ENCODE measurements at places on chromosomes 12 and 14.

- DNase-seq, result peak; percentile 22
These were observed 33.9 kb downstream of the MIA2 start for GRCh38 chr14:39267608-39268005.

- DNase-seq, result no peak
These were observed 620 bp downstream of the C1S start for GRCh38 chr12:7061138-7061537.

GRCh38 chr12:99911967-99912366 lies 72.8 kb downstream of the ANKS1B start:
- no peak for DNase-seq

- DNase-seq, result peak; percentile 58
These were observed 8.4 kb downstream of the PAPLN start for GRCh38 chr14:73245480-73246325.

DNA sequence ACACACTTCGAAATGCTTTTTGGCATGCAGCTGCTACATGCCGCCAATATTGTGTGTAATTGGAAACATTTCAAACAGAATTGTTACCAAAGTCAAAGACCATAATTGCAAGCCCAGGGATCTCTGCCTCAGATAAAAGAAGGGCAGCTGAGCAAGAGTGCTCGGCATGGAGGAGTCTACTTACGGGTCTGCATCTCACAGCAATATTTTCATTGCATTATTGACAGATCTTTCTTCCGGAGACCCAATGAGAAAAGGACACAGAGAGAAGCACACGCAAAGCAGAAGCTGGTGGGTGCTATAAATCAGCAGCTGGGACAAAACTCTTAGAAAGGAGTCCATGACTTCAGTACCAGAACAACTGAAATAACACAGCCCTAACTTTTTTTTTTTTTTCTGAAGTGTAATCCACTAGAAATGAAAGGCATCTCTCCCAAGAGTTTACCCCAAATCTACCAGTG lies 4.9 kb downstream of the PRICKLE1 start:
- DNase-seq, result no peak

GRCh38 chr12:80412343-80412953 lies 31.6 kb upstream of the PTPRQ start:
- peak; percentile 48 for DNase-seq

- no peak for DNase-seq
These were observed 353.6 kb upstream of the SFSWAP start for GRCh38 chr12:131357185-131357747.

- DNase-seq, result peak; percentile 44
These were observed 14.6 kb downstream of the C14orf132 start for GRCh38 chr14:96053600-96054381.

DNA sequence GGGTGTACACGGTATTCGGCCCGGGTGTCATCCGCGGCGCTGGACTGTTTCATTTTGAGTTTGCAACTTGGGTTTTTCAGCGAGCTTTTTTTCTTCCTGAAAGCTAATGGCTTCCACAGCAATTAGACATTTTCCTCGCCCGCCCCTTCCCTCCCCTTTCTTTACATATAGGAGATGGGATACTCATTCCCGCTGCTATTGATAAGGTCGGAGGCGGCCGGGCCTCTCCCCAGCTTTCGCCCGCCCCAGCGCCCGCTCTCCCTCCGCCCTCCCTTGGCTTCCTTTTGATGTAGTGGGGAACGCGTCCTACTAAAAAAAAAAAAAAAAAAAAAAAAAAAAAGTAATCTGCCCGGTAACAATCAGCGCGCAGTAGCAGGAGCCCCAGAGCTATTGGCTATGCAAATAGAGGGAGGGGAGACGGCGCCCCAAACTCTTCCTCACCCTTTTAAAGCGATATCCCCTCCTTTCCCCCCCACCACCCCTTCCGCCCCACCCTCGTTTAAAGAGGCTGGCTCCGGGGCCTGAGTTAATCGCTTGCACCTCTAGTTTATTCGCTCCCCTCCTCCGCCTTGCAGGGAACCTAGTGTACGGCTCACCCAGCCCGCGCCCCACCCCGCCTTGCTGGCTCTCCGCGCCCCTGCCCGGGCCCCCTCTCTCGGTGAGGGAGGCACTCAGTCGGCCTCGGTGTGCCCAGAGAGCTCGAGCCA lies 1.7 kb upstream of the CCND2 start:
- DNase-seq, result no peak

DNA sequence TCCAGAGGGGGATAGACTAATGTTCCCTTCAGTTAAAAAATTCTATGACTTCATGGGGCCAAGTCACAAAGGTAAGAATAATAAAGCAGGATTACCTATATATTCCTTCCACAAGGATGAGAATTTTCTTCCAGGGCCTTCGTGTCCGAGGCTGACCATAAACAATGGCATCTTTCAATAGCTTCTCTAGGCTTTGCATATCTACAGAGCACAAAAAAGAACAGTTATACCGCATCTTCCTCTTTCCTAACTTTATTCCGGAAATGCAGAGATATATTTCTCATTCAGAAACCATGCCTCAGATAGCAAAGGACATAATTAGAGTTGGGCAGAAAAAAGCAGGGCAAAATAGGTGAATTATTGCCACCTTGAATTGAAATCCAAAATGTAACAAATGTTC lies 58.3 kb upstream of the ISM2 start:
- DNase-seq, result no peak

DNA sequence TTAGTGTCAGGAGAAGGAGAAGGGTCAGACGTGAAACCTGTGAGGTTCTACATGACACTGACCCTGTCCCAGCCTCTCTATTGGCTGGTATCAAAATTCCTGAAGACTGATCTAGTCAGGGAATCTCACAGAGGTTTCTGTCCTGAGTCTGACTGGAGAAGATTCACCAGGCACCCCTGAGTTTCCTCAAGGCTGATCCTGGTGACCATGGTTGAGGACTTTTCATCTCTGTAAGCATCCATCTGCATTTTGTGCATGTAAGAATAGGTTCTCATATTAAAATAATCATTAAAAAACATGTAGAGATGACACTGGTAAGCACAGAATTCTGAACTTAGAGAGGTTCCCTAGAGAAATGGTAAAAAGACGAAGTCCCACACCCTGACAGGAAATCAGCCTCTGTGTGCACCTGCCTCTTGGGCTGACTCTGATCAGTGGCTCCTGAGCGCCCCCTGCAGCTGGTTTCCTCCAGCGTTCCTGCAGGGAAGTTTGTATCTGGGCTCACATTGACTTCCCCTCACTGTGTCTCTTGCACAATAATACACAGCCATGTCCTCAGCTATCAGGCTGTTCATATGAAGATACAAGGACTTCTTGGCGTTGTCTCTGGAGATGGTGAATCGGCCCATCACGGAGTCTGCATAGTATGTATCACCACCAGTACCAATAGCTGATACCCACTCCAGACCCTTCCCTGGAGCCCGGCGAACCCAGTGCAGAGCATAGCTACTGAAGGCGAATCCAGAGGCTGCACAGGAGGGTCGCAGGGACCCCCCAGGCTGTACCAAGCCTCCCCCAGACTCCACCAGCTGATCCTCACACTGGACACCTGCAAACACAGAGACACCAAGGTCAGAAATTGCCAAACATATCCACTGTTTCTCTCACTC lies 991.9 kb downstream of the TMEM121 start:
- no peak for DNase-seq

DNA sequence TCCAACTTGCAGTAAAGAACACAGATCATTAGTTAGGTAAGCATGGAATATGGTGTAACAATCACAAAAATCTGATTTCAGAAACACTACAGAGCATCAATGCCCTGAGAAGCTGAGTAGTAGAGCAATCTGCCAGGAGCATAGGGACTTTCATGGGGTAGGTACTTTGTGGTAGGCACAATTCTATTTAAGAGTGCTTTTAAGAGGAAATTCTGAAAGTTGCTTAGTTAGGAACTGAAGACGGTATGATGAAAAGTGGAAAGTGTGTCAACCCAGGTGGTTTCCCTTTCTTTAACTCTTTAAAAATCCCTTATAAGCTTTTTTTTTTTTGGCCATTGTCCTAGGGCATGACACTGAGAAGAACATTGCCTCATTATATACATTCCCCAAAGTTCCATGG lies 535.7 kb upstream of the FBXO33 start:
- no peak for DNase-seq

DNA sequence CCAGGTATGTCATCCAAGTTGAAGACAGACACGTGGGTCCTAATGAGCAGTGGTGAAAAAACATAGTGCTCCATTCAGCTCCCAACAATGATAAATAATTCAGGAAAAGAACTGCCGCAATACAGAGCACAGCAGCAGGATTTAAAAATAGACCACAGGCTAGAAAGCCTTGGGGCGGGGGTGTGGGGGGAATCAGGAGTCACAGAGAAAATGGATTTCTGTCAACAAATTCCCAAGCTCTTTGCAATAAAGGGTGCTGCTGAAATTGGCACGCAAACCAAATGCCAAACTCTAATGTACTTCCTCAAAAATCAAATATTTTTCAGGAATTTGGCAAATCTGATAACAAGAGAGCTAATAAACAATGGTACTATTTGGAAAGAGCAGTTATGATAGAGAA lies 58.6 kb downstream of the R3HDM2 start:
- DNase-seq, result no peak

Data from kidney capillary endothelial cell (primary cell).